ENCODE measurements at places on chromosomes 16 and 17. TPM values are rescaled to one million over a fixed set of nuclear protein-coding genes. Genes with fewer than 3 reads are reported as not detected.

Gene EVPLL
- total RNA-seq, result 1.1 TPM

Gene PLLP
- total RNA-seq, result 63.7 TPM

Gene CMTM2
- total RNA-seq, result 2.2 TPM

Gene PRSS21
- not detected for total RNA-seq

Gene RRAD
- total RNA-seq, result 36.0 TPM

Gene PRR15L
- 59.5 TPM for total RNA-seq

Gene KCNAB3
- 1.3 TPM for total RNA-seq

Gene CLDN9
- total RNA-seq, result 5.3 TPM

Gene TADA2A
- total RNA-seq, result 24.7 TPM

Gene ZNF19
- 12.6 TPM for total RNA-seq

Gene BCL6B
- total RNA-seq, result 15.6 TPM

All from lung (tissue), 17 donors.